RPMI7951 (cell line): ENCODE measurements at places on chromosomes 4 and X. TPM values are rescaled to one million over a fixed set of nuclear protein-coding genes. Genes with fewer than 3 reads are reported as not detected.

Gene LNX1
- total RNA-seq: 5.0 and 5.3 TPM in 2 replicates

Gene SYNPO2
- 1.6 and 1.8 TPM in 2 replicates for total RNA-seq

Gene PLP1
- 3.1 and 3.3 TPM in 2 replicates for total RNA-seq

Gene PPP2R2C
- total RNA-seq: under 0.01 and 0.10 TPM in 2 replicates

Gene CTAG1A
- not detected in 2 replicates for total RNA-seq

Gene MAMLD1
- total RNA-seq: 3.4 and 5.2 TPM in 2 replicates

Gene FRMD7
- total RNA-seq: 0.10 TPM in 1 of 2 replicates, not detected in the other

GRCh38 chr4:51894059-51894645 is 51.2 kb downstream of the DCUN1D4 start:
- peak; percentile 9 for DNase-seq

- no peak for DNase-seq
These were observed 19.5 kb upstream of the CCKAR start for GRCh38 chr4:26509681-26510333.

DNA sequence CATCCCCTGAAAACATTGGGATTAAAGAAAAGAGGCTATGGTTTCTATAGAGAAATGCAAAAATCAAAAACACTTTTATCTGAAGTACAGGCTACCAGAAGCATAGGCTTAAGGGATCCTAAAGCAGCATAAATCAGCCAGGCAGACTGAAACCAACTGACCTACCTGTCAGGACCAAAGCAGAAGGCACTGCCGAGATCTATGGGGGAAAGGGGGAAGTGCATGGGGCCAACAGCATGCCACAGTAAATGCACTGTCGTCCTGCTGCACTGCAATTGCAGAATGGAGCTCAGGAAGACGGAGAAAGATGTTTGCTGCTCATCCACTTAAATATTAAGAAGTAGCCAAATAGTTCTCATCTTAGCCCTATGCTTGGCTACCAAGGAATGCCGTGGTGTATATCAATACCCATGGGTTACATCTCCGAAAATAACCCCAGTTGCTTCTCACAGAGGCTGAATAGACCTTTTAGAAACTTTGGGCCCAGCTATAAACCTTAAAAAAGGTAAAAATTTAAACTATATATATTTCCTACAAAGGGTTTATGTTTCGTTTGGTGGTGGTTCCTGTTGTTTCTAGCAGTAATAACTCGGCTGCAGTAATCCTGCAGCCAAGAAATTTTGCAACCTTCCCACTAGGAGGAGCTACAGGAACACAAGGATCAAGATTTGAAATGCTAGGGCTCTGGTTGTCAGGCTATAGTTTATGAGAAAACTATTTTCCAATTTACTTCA is 312.2 kb upstream of the DIAPH2 start:
- DNase-seq: peak; percentile 35

DNA sequence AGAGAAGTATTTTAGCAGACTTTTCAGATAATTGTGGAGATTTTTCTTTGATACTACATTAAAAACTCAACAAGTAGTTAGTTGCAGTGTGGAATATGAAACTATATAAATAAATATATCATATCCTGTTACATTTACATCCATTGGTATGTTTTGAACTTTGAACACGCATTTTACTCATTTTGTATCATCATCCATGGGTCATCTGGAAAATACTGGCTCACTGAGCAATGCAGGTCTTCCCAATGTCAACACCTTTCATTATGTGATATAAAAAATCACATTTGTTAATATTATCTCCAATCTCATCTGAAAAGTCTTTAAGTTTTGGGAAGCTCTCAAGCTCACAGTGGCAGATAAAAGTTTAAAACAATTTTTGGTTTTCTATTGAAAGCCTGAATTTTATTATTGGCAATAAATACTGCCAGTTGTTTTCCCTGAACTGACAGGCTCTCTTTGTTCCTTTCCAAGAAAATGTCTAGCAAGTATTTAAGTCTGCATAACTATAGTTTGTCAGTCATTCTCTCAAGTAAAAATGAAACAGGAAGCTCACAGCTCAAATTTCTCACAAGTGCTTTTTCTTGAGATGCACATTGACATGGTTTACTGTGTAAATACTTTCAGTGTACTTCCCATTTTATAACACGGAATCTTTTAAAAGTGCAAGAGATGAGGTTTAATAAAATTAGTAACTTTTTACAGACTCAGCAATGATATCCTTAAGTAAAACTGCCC is 183.5 kb upstream of the GPC4 start:
- no peak for DNase-seq

- no peak for DNase-seq
These were observed 94.9 kb downstream of the ATP8A1 start for GRCh38 chr4:42562016-42562415.

GRCh38 chrX:76915836-76916235 is 488.3 kb downstream of the MAGEE1 start:
- DNase-seq: no peak

DNA sequence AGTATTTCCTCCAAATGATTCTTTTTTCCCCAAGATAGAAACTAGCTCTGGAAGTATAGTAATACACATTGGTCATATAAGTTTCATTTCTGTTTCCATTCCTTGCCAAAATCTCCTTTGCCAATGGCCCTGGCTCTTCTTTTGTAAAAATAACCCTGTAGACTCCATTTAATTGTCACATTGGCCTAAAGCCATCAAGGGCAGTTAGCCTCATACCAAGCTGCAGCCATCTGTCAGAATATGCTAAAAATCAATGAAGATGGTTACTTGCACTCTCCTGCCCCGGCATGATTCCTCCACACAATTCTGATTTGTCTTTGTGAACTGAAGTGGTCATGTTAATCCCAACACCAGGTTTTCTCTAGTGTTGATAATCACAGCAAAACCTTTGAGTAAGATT is 380.5 kb downstream of the SH2D1A start:
- no peak for DNase-seq

DNA sequence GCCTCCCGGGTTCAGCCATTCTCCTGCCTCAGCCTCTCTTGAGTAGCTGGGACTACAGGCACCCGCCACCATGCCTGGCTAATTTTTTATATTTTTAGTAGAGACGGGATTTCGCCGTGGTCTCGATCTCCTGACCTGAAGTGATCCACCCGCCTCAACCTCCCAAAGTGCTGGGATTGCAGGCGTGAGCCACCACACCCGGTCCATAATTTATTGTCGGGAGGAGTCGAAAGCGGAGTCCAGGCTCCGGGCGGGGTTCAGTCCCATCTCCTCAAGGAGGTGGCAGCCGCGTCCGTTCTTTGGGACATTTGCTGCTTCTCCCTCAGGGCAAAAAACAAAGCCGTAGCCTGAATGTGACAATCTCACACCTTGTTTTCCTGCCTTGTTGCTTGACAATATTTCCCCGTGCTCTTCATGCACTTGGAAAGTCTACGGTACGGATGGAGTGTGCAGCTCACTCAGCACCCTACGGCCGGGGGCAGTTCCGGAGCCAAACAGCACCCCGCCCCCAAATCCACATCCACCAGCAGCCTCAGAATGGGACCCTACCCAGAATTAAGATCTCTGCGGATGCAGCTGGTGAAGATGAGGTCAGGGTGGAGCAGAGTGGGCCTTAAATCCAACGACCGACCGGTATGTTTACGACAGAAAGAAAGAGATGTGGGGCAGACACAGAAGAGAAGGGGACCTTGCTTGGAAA is 9.6 kb downstream of the GTPBP6 start:
- DNase-seq: no peak

DNA sequence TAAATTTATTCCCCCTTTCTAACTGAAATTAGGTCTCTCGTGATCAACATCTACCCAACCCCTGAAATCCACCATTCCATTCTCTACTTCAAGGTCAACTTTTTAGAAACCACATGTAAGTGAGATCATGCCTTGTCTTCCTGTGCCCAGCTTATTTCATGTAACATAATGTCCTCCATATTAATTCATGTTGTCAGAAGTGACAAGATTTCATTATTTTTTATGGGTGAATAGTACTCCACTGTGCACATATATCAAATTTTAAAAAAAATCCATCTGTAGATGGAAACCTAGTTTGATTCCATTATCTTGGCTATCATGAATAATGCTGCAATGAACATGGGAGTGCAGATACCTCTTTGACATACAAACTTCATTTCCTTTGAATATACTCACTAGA is 1.5 kb downstream of the PPID start:
- DNase-seq: no peak

DNA sequence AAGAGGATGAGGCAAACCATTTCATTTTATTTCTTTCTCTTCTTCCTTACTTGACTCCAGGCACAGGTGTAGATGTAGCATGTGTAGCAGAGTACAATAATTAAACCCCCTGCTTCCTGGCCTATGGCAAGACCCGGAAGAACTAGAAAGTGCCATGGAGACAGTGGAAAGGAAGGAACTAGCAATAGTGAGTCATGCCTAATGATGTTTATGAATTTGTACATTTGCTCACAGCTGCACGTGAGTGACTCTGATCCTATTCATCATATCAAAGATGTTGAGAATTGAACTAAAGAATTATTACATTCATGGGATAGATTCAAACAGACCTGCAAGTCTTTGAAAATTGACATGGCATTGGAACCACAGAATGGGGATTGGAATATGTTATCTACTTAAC is 2233.9 kb upstream of the TENM3 start:
- no peak for DNase-seq

DNA sequence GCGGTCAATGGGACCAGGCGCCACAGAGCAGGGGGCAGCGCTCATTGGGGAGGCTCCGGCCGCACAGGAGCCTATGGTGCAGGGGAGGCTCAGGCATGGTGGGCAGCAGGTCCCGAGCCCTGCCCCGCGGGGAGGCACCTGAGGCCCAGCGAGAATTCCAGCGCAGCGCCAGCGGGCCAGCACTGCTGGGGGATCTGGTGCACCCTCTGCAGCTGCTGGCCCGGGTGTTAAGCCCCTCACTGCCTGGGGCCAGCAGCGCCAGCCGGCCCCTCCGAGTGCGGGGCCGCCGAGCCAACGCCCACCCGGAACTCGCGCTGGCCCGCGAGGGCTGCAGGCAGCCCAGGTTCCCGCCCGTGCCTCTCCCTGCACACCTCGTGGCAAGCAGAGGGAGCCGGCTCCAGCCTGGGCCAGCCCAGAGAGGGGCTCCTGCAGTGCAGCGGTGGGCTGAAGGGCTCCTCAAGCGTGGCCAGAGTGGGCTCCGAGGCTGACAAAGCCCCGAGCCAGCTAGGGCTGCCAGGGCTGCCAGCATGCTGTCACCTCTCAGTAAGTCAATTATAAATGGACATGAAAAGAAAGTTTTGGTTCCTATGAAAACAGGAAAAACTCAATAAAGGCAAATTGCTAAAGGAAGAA is 14.5 kb downstream of the FAM184B start:
- no peak for DNase-seq

DNA sequence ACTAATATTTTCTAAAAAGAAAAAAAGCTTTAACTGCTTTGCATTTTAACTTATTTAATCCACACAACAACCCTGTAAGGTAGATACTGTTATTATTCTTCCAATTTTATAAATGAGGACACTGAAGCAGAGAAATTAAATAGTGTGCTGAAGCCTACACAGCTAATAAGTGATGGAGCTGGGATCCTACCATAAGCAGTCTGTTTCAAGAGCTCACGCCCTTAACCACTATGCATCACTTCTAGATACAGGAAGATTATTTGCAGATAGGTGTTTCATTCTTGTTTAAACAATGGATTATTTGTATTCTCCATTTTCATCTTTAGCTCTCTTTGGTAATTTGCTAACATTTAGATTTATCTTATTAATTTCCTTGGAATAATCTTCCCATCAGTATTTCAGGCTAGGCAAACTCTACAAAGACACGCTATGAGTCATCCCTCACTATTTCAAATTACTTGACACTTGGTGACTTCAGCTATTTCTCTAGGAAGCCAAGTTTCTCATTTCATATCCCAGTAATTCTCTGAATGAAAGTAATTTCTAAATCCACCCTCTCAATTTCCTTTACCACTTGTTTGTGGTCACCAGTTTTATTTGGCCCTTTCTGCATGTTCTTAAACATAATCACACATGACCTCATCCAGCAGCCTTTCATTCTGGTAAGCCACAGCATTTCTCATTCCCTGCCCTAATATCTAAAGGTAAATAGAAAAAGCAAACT is 67.3 kb downstream of the ASB9 start:
- DNase-seq: peak; percentile 56
